ENCODE measurements at places on chromosomes 12 and 14.

DNA sequence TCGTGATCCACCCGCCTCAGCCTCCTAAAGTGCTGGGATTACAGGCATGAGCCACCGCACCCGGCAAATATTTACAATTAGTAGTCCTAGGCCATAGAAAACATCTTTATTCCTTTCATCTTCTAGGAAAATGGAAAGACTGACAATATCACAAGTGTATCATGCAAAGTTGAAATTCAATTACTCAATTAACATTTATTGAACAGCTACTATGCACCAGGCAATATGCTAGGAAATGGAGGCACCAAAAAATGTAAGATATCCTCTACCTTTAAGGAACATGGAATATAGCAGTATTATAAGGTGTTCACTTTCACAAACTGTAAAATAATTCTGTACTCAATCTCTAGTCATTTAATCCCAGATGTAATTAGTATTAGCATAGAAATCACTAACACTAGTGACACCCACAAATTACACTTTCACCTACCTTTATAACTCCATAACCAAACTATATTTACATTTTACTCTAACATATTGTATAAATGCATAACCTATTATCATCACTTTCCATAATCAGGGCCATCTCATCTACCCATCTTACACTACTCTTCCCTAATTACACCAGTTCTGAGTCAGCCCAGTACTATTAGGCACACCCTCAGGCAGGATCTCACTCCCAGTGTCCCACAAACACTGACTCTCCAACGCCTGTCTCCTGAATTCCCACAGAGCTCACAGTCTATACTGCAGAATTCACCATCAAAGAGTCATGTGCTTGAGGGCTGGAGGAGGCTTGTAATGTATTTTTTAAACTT, 10.4 kb downstream of the CORO1C start:
- DNase-seq = no peak

DNA sequence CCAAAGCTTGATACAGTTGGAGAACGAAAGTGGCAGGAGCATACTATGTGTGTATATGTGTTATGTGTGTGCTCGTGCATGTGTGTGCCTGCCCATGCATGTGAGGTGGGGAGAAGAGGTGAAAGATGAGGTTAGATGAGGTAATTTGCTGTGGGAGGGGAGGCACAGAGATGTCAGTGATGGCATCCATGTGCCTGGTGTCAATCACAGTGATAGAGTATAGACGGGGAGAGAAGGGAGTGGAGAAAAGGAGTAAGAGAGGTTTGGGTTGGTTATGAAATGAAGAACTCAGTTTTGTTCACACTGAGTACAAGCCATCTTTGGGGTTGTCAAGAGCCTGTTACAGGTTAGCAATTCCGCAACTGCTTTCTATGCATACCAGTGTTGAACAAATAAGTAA, 14.6 kb upstream of the NYNRIN start:
- DNase-seq = no peak

GRCh38 chr14:70029296-70030132, 150.3 kb downstream of the SMOC1 start:
- no peak for DNase-seq

DNA sequence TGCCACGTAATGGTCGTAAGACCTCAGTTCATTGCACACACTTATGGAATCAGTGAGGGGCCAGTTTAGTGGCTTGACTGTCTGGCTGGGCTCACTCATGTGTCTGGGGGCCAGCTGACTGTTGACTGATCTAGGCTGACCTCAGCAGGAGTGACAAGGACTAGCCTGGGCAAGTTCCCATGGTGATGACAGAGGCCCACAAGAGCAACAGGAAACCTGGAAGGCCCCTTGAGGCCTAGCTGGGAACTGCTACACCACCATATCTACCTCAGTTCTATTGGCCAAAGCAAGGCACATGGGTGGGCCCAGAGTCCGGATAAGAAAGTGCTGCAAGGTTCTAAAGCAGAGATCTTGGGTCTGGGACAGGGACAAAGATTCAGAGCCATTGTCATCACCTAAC, 21.3 kb upstream of the RFLNA start:
- DNase-seq = peak; percentile 6

- DNase-seq = no peak
Observed at GRCh38 chr14:50524060-50524459, 8.3 kb downstream of the MAP4K5 start.

DNA sequence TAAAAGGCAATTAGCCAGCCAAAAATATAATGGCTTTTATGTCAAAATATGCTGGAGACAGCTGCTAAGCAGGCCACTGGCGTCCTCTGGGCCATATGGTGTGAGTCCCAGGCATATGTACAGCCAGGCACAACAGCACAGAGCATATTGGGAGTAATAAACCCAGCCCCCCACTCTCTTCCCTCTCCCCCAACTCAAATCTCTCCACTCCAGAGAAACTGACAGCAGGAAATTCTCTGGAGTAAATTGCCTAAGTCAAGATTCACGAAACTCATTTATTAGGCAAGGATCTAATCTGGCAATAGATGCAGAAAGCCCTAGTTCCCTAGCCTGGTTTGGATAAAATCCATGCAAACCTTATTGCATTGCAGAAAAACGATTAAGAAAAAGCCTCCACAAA, 147.9 kb upstream of the SEL1L start:
- no peak for DNase-seq

- DNase-seq = no peak
Observed at GRCh38 chr12:94255428-94255827, 107.1 kb downstream of the PLXNC1 start.

DNA sequence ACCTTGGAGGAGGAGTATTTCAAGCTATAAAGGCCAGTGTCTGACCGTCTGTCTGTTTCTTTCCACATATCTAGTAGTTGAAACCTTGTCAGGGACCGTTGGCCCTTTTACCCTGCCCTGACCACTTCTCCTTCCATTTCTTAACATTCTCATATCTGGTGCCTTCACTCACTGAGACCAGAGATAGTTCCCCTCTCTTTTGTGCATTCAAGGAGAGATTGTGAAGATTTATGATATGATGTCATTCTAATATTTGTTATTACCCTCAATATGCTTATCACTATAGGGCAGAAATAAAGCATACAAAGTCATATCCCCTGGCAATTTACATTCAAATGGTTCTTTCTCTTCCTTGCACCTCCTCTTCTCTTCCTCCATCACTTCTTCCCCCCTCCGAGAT, 83.3 kb downstream of the PLXNC1 start:
- DNase-seq = no peak

- DNase-seq = no peak
Observed at GRCh38 chr12:95380997-95381786, 92.8 kb upstream of the METAP2 start.

DNA sequence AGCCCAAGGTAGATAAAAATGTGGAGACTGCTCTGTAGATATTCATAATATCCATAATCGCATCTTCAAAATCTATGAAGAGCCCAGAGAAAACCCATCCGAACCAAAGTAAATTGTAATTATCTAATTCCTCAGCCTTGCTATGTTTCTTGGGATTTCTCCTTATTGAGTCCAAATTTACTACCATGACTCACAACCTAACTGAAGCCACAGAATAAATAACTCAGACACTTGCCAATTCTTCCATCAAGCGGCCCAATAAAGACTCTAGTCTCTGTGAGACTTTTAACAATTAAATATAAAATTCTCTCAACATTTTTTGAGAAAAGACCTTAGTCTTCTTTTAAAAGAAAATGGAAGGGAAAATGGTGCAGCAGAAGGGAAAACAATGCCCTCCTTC, 409.8 kb downstream of the DAD1 start:
- no peak for DNase-seq

DNA sequence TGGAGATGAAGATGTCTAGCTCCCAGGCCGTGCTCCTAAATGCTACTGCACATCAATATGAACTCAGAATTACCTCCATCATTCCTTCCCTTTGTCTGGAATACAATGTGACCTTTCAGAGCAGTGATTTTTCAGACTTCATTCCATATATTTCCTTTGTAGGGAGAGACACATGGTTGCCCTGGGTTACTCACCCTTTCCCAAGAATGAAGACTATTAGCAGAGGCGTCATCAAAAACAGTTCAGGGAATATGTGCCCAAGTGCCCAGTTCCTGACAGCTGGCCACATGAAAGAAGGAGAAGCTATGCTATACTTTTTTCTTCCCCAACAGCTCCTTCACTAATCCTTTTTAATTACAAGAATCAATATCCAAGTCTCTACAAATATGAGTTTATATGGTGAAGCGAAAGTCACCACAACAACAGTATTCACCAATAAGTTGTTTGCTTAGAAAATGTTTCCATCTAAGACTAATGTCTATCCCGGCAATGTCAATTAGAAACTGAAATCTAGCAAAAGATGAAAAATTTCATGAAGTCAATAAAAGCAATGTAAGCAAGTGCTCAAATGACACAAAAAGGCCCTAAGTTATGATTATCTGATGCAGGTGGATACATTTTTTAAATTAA, 17.8 kb downstream of the NELL2 start:
- DNase-seq = no peak

- DNase-seq = no peak
Observed at GRCh38 chr12:110737532-110737931, 5.2 kb downstream of the PPP1CC start.

- no peak for DNase-seq
Observed at GRCh38 chr14:98926801-98927200, 345.2 kb downstream of the BCL11B start.

- DNase-seq = no peak
Observed at GRCh38 chr12:56358836-56359532, 923 bp downstream of the STAT2 start.

DNA sequence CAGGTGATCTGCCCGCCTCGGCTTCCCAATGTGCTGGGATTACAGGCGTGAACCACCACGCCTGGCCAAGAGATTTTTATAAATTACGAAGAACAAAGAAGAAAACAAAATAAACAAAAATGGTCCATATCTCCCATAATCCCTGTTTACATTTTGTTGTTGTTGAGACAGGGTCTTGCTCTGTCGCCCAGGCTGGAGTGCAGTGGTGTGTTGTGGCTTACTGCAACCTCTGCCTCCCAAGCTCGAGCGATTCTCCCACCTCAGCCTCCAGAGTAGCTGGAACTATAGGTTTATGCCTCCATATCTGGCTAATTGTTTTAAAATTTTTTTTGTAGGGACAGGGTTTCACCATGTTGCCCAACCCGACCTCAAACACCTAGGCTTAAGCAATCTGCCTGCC, 156.1 kb downstream of the ZNF664 start:
- no peak for DNase-seq

Measured in hematopoietic multipotent progenitor cell treated with erythropoietin and hydrocortisone succinate and interleukin-3 and kit ligand, for 17 days (in vitro differentiated cells).